ENCODE measurements at places on chromosomes 13 and 19. TPM values are rescaled to one million over a fixed set of nuclear protein-coding genes. Genes with fewer than 3 reads are reported as not detected.

GRCh38 chr19:29499921-29500590 lies 25.7 kb upstream of the VSTM2B start:
- DNase-seq, result no peak
- H3K27ac ChIP-seq, result no peak overlapping the region
- no peak overlapping the region for H3K4me3 ChIP-seq
- no peaks in the 10 kb centered on the region for H3K4me1 ChIP-seq
- H3K36me3 ChIP-seq, result no peaks in the 10 kb centered on the region

- no peak overlapping the region for H3K4me3 ChIP-seq
- no peaks in the 10 kb centered on the region for H3K4me1 ChIP-seq
- DNase-seq, result no peak
- no peaks in the 10 kb centered on the region for H3K36me3 ChIP-seq
These were observed 20.2 kb upstream of the CD70 start for GRCh38 chr19:6610934-6611852.

DNA sequence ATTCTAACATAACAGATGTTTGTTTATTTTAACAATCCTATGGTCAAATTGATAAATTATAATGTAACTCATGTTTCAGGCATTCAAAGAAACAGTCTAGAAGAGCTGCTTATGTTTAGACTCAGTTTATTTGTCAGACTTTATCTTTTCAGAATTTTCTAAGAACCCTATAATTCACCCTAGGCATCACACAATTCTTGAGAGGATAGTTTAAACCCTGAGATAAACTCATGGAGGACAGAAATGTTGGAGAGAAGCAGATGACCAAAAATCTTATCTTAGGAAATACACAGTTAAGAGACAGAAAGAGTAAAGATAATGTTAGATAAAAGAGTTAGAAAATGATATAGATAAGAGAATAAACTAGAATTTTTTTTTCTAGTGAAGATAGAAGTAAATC lies 1185.7 kb upstream of the SLC10A2 start:
- no peak overlapping the region for H3K27ac ChIP-seq
- no peak for DNase-seq
- H3K4me3 ChIP-seq, result no peak overlapping the region
- H3K4me1 ChIP-seq, result no peaks in the 10 kb centered on the region
- no peaks in the 10 kb centered on the region for H3K36me3 ChIP-seq
- H3K27me3 ChIP-seq, result no peaks in the 10 kb centered on the region

DNA sequence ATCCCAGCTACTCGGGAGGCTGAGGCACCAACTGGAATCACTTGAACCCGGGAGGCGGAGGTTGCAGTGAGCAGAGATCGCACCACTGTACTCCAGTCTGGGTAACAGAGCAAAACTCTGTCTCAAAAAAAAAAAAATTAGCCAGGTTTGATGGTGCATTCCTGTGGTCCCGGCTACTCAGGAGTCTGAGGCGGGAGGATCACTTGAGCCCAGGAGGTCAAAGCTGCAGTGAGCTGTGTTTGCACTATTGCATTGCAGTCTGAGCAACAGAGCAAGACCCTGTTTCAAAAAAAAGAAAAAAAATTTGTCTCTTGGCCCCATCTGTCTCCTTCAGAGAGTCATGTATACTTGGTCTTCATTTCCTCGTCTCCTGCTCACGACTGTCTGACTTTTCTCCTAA lies 1.6 kb downstream of the CCDC97 start:
- DNase-seq, result no peak
- peaks cover 14% of the 10 kb centered on the region for H3K4me1 ChIP-seq

DNA sequence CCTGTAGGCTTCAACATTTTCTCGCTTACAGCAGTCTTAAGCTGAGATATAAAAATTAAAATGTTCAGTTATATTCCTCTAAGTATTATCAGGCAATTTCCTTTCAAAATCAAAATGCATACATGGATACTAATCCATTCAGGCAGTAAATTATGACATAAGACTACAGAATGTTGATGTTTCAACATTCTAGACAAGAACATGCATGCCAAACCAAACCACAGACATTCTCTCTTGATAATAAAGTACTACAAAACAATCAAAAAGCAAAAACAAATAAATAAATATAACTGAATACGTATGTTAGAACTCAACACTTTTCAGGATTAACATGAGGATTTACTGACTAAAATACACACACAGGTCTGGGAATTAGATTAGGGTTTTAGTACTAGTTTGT lies 7.7 kb downstream of the DIS3 start:
- peaks cover 9% of the 10 kb centered on the region for H3K36me3 ChIP-seq
- no peak overlapping the region for H3K27ac ChIP-seq
- no peaks in the 10 kb centered on the region for H3K27me3 ChIP-seq
- no peak overlapping the region for H3K4me3 ChIP-seq
- no peak for DNase-seq

- no peaks in the 10 kb centered on the region for H3K27me3 ChIP-seq
- no peak overlapping the region for H3K27ac ChIP-seq
- no peaks in the 10 kb centered on the region for H3K36me3 ChIP-seq
- peak; percentile 65 for DNase-seq
- no peaks in the 10 kb centered on the region for H3K4me1 ChIP-seq
- no peak overlapping the region for H3K4me3 ChIP-seq
These were observed 16.1 kb downstream of the LGALS16 start for GRCh38 chr19:39671739-39672363.

GRCh38 chr19:58575183-58576041 lies 2.3 kb upstream of the MZF1 start:
- peak; percentile 82 for DNase-seq
- H3K36me3 ChIP-seq, result no peaks in the 10 kb centered on the region
- no peaks in the 10 kb centered on the region for H3K27me3 ChIP-seq
- H3K27ac ChIP-seq, result peak overlapping the region; percentile 92
- H3K4me3 ChIP-seq, result peak overlapping the region; percentile 66

DNA sequence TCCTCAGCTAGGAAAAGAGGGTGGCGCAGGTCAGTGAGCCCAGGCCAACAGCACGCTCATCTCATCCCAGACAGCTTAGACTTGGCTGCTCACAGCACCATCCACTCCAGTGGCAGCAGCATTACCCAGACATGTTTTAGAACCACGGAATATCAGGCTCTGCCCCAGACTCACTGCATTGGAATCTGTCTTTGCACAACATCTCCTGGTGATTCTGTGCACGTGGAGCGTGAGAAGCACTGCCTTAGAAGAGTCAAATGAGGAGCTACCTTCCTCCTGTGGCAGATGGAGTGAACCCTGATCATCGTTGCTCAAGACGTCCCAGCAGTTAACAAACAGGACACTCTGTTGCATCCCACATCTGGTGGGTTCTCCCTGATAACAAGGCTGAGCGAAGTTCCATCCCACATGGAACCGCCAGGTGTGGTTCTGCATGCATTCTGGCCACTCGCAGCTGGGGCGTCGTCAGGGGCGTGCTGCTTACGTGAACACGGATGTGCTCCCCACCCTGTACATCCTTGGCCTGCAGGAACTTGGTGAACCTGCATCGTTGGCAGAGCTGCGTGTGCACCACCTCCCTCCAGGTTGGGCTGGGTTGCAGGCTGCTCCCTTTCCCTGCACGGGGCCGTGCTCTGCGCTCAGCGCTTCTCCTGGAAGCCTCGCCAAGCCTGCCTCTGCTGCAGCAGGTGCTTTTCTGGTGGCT lies 25.2 kb upstream of the ATP11A start:
- no peaks in the 10 kb centered on the region for H3K36me3 ChIP-seq
- H3K4me1 ChIP-seq, result no peaks in the 10 kb centered on the region
- H3K4me3 ChIP-seq, result no peak overlapping the region
- DNase-seq, result no peak

GRCh38 chr19:408902-409515 lies at the start of gene C2CD4C:
Gene C2CD4C (minus strand): TSS chr19:409147. CDS start chr19:408361, 786 bp downstream.
- H3K4me3 ChIP-seq, result peak within 1 kb of the TSS; percentile 33
- H3K36me3 ChIP-seq, result no peaks in the 10 kb centered on the region
- H3K27ac ChIP-seq, result no peak within 1 kb of the TSS
- H3K4me1 ChIP-seq, result peaks cover 14% of the 10 kb centered on the region

DNA sequence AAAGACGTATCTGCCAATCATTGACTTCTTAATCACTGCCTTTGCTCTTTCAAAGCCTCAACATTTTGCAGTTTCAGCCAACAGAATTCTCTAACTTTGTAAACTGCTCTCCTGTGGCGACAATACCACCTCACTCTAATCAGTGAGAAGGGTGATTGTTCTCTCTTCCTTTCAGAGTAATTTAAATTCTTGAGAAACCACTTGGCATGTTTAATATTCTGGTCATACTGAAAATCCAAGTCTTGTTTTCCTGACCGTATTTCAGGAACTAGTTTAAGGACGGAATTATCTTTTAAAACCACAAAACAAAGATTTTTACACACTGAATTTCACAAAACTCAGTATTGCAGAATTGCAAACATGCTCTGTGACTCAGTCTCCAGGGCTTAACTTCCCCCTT lies 5.2 kb upstream of the CDC16 start:
- no peaks in the 10 kb centered on the region for H3K27me3 ChIP-seq
- peaks cover 5% of the 10 kb centered on the region for H3K4me1 ChIP-seq
- DNase-seq, result no peak
- no peaks in the 10 kb centered on the region for H3K36me3 ChIP-seq
- no peak overlapping the region for H3K27ac ChIP-seq

- no peaks in the 10 kb centered on the region for H3K27me3 ChIP-seq
- H3K36me3 ChIP-seq, result no peaks in the 10 kb centered on the region
- DNase-seq, result no peak
These were observed 252.6 kb upstream of the TSHZ3 start for GRCh38 chr19:31601855-31602254.

DNA sequence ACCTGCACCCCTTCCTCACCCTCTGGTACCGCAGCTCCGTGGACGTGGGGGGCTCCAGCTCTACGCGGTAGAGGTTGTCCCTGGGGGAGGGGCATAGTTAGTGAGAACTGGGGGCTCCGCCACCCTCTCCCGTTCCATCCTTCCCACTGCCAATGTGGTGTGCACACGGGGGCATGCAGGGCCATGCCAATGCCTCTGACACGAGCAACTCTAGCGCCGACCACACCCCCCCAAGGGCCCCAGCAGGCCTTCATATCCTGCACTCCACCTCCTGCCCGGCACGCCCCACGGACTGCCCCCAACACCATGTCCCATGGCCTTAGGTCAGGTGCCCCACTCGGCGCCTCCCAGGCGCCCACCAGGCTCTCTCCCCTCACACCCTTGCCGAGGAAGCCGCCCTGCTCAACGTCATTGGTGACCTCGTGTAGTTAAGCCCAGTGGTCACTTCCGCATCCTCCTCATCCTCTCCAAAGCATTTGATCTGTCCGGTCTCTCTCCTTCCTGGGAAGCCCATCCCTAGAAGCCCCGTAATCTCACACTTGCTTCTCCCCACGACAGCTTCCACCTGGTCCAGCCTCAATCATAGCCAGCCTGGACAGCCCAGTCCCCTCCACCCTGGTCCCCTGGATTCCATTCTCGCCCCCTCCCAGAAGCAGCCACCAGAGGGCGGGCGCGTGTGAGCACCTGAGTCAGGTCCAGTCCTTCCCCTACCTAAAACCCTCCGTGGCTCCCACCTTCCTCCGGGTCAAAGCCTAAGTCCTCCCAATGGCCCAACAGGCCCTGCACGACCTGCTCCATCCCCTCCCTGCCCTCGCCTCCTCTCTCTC lies 2.1 kb downstream of the SEMA6B start:
- no peaks in the 10 kb centered on the region for H3K36me3 ChIP-seq
- DNase-seq, result no peak

- H3K36me3 ChIP-seq, result no peaks in the 10 kb centered on the region
- no peak for DNase-seq
- no peak overlapping the region for H3K27ac ChIP-seq
- H3K27me3 ChIP-seq, result peaks cover 9% of the 10 kb centered on the region
These were observed 572 bp downstream of the SHISA2 start for GRCh38 chr13:26051231-26051656.

CILP2 gene
- 3.7 TPM for total RNA-seq

RUBCNL gene
- 0.59 TPM for total RNA-seq

PLEKHF1 gene
- 64.3 TPM for total RNA-seq

C19orf85 gene
- total RNA-seq, result not detected

ZNF737 gene
- total RNA-seq, result 22.1 TPM

Measured in prostate gland (tissue), 2 donors.